NCI-H526 treated with DMSO at 0.1 percent for 48 hours (cell line): ENCODE measurements at places on chromosomes 12 and 14.

DNA sequence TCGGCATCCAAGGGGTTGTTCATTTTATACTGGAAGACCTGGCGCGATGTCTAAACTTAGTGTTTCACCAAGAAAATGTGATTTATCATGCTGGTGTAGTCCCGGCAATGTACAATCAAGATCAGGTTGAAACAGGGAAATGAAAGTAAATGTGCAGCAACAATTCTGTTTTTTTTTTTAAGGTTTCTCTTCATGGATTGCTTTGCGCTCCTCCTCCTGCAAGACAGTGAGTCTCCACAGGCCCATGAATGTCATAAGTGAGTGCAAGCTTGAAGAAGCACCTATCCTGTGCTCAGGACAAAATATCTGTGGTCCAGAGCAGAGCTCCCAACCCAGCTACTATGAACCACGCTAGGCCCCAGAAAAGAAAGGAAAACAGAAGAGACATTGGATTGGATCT is 143.4 kb downstream of the KCNK10 start:
- DNase-seq: no peak

DNA sequence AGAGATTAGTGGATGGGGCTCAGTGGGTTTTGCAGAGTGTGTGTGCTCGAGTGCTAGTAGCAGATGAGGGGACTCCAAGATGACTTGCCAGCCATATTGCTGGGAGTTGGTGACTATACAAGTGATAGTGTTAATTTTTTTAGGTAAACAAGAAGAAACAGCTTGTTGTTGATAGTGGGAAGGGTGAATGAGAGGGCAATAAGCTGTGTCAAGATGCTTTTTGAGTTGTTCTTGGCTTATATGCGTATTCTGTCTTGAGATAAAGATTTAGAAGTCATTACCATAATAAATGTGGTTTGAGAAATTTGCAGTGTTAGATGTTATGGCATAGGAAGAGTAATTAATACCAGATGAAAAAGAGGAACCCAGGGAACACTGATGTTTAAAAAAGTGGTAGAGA is 75.3 kb downstream of the RCOR1 start:
- no peak for DNase-seq

DNA sequence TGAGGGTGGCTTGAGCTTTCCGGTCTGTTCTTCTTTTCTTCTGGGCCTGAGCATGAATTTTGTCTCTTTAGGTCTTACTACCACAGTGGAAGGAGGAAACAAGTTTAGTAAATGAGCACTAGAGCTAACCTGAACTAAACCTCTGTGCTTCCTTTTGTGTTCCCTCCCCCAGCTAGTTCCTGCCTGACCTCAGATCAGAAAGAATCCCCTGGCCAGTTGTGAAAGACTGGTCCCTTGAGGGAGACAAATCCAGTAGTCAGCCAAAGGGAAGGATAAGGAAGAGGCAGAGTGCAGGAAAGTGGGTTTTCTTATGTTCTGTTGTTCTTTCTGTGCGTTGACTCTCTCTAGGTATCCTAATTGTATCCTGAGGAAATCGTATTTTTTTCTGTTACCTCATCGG is 17.5 kb downstream of the ZNF664 start:
- DNase-seq: no peak

DNA sequence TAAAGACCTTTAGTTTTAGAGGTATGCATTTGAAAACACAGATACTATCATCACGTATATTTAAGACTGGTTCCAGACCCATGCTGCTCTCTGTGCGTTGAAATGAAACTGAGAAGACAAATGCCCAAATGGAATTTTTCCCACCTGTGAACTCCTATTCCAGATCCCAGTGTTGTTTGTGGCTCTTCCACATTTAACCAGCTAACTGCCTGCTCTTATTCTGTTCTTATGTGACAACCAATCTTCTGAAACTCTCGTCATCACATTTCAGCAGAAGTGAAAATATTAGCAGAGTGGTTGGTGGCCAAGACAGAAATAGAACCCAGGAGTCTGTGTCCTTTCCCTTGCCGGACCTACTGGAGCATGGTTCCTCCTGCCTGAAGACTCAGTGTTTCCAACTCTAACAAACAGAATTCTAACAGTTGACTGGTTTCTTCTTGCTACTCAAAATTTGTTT is 460.2 kb downstream of the RAD51B start:
- no peak for DNase-seq

- DNase-seq: peak; percentile 44
Observed at GRCh38 chr12:111121840-111122239, 201.5 kb upstream of the MYL2 start.

- no peak for DNase-seq
Observed at GRCh38 chr14:105432657-105433056, 13.0 kb downstream of the MTA1 start.

DNA sequence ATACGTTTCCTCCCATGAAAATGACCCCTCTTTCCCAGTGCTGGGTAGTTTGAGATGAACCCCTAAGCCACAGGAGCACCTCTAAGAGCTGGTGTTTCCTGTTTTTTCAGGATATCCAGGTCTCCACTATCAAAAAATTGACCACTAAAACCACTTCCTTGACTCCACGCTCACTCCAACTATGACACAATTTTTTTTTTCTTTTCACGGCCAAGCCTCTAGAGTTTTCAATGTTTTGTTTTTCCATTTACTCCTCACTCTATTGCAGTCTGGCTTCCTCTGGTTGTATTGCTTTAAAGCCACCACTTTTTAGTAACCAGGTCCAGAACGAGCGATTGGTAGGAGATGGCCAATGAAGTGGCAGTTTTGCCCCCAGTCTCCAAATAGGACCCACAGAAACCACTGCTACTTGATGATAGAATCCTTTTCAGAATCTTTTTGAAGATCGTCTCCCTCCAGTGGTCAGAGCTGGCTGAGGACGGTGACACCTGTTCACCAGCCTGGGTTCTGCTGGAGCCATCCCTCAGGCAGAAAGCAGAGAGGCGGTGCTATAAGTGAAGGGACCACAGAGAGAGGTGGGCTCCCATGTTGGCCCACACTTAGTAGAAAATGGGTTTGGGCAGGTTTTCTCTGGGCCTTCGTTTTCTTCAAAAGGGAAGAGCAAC is 454.4 kb downstream of the VRK1 start:
- DNase-seq: peak; percentile 24

DNA sequence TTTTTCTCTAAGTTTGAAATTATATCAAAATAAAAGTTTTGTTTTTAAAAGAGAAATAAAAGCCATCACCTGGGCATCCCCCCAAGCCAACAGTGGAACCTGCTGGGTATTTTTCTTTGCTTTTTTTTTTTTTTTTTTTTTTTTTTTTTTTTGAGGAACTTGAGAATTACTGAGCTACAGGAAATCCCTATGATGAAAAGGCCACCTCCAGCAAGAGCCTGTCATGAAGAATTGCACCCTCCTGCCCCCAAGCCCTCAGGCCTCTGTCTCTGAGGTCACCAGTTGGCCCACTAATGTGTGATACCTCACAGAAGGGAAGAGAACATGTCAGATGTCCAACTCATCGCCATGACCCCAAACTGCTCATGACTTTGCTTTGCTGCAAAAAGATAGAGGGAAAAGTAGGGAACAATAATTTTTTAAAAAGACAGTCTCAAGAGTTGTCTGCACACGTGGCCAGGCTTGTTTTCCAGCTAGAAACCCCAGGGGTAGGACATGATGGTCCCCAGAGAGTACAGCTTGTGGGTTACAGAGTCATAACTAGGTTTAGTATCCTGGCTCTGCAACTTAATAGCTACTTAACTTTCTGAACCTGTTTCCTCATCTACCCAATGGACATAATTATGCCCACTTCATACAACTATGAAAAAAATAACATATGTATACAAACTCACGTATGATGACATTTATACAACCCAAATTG is 124.3 kb upstream of the EGLN3 start:
- no peak for DNase-seq

DNA sequence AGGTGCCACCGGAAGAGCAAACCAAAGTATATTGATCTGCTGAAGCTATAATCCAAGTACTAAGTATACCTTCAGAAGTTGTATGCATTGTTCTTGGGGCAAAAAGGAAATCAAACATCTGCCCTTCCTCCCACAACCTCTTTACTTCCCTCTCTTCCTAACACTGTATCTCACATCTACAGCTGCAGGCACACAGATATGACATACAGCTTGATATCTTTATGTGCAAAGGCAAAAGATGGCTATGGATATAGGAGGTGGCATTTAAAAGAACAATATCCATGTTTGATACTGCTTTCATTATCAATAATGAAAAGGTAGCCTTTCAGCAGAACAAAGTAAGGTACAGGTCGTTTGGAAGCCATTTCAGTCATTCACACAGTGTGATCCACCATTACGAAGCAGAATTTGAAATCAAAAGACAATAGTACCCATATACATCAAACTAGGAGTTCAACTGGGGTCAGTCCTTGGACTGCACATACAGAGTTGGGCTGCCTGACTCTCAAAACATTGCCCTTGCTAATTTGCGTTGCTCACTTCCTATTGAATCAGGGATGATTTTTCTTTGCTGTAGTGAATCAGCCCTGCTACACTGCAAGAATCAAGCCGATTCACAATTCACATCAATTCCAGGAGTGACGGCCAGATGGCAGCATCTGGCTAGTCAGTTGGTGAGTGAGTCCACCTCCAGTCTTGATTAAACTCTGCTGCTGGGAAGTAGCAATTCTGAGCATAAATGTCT is 8.9 kb downstream of the ANG start:
- DNase-seq: peak; percentile 15

- peak; percentile 43 for DNase-seq
Observed at GRCh38 chr12:57845478-57846284, 848 bp downstream of the CTDSP2 start.

DNA sequence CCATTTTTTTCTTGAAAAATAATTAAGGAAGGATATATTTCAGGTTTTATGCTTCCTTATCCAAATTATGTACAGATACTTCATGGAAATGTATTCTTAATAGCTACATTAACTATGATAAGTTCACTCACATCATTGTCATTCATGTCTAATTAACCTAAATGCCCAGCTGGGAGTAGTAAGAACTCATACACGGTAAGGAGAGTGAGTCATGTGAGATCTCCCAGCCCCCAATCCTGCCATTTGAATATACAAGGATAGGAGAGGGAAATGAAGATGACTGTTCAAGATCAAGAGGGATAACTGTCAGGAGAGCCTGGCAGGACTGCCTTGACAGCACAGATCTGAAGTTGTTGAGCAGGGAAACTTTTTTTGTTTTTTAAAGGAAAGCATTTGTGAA is 343.4 kb upstream of the USP15 start:
- no peak for DNase-seq

DNA sequence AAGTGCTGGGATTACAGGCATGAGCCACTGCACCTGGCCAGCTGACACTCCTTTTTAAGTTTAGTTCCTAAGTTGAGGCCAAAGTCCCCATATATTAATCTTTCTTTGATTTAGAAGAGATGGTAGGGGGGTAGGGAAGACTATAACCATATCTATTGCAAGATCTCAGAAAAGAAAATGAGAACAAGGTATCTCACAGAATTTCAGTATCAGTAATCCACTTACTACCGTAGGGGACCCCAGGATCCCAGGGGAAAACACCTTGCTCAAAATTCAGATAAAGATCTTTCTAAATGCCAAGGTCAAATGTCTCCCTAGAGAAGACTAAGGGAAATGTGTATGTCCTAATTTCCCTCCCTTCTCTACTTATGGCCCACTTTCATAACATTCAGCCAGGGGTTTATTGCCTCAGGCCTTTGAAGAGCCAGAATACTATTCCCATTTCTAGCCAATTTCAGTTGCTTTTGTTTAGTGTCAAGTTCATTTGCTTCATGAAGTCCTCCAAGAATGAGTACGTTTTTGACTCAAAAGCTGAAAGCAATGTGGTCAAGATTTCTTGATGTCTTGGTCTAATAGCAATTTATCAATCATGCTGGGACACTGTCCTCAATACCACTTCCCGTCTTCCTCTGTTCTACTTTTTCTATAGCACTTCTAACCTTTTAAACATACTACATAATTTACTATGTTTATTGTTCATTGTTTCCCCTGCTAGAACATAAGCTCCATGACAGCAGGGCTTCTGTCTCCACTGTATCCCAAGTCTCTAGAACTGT is 86.3 kb downstream of the DCAF5 start:
- no peak for DNase-seq

- DNase-seq: no peak
Observed at GRCh38 chr14:27845902-27846301, 920.7 kb upstream of the FOXG1 start.

DNA sequence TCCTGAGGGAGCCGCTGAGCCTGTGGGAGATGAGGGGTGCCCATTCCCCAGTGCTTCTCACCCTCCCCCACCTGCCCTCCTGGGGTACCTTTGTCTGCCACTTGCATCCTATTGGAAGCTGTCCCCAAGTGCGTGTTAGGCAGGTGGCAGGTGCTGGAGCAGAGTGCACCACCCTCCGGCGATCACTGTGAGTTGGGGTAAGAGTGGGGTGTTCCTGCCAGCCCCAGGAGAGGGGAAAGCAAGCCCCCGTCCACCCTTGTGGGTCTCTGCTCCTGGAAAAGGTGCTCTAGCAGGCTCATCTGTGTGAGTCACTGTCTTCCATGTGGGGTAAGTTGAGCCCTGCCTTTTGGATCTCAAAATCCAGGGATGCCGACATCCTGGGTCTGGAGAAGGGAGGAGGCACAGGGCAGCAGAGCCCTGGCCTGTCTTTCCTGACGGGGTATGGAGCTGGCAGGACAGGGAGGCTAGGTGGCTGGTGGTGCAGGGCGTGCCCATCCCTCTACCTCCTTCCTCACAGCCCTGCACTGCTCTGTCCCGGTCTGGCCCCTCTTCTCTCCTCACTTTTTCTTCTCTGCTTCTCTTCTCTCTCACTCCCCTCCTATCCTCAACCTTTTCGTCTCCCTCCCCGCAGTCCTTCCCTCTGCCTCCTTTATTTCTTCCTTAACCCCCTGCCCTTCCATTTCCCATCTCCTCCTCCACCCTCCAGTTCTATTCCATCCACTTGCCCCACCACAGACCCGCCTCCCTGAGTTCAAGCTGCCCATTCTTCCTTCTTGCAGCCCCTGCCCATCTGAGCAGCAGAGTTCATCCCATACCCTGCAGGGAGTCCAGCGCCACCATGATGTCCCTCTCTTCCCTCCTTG is 20.1 kb upstream of the KRT7 start:
- DNase-seq: no peak

GRCh38 chr12:131124487-131125280 is 171.0 kb downstream of the ADGRD1 start:
- no peak for DNase-seq

DNA sequence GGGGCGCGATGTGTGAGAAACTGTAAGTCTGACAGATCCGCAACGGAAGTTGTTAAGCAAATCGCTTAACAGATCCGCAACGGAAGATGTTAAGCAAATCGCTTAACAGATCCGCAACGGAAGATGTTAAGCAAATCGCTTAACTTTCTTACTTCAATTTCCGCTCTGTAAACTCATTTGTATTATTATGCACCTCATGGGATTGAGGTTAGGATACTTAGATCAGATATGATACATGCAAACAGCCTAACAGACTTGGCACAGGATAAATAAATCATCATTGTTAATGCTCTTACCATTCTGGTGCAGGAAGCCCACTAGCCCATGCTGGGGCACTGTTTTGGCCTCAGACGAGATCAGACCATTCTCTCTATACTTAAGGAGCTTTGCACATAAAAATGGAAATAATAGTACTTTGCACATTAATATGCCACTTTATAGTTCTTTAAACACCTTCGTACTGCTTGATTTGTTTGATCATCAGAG is 399 bp downstream of the NCAPD2 start:
- no peak for DNase-seq
